Right cardiac atrium (tissue), 5 donors: ENCODE measurements at places on chromosomes 12 and 14. TPM values are rescaled to one million over a fixed set of nuclear protein-coding genes. Genes with fewer than 3 reads are reported as not detected.

The AQP5 gene
- polyA plus RNA-seq: 6.7 TPM

The GALNT6 gene
- polyA plus RNA-seq: 0.25 TPM

The WDHD1 gene
- polyA plus RNA-seq: 0.68 TPM

The CMA1 gene
- not detected for polyA plus RNA-seq

GRCh38 chr14:76961631-76962302 lies 66.7 kb downstream of the IRF2BPL start:
- DNase-seq: peak; percentile 93

GRCh38 chr12:54526812-54527630 lies 22.4 kb upstream of the PDE1B start:
- no peak for DNase-seq

GRCh38 chr12:86091681-86092080 lies 164.5 kb downstream of the MGAT4C start:
- DNase-seq: no peak

DNA sequence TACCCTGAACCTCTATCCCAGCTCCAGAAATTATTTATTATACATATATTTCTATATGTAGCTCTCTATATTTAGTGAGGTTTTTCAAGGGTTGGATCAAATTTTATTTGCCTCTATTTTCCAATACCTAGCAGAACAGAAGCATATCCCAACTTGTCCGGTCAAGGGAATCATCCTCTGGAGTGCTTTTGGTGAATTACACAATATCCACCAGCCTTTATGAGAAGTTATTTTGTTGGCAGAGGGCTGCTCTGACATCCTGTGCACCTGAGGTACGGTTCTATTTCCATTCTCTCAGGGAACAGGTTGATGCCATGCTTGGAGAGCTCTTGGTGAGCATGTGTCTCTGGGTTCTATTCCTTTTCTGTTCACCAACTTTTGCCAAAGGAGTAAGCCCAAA lies 1056.4 kb downstream of the GALC start:
- DNase-seq: no peak

DNA sequence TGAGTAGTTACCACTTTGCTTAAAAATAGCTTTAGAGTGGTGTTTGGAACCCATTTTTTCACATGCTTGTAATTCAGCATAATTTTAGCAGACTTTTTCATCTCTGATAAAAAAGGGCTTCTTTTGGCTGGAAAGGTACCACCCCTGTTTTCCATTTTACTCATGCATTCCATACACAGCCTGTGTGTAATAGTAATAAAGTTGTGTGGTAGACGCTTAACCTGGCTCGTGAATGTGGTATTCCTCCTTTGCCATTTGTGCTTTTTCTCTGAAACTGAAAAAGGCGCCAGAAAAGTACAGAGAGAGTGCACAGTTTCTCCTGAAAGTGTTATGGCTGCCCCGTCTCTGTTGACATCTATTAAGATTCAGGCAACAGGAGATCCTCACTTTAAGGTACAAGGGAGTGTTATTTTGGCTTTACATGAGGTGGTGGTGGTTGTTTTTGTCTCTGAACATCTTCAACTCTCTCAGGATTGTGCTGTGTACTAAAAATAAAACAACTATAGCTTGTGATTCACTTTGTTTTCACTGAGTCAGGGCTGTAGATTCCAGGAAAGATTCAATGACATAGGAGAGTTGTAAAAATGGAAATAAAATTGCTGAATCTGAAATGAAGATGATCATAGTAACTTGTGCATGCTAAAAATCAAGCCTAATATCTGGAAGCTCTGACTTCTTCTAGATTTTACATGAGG lies 45.6 kb upstream of the MIS18BP1 start:
- no peak for DNase-seq

DNA sequence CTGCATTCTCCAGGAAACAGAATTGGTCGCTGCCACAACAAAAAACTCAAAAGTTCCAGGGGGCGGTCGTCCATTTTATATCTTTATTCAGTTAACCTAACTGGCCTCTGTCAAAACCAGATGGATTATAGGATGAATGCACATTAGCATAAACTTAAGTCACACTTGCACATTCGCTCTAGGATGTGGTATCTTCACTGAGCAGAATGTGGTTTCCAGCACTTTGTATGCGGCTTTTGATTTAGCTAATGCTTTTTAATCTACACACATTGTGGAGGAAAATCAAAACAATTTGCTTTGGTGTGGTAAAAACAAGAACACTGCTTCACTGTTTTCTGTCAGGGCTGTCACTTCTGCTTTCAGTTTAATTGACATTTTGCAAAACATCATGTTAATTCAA lies 4.5 kb downstream of the TAS2R50 start:
- DNase-seq: no peak

- DNase-seq: no peak
Measured at GRCh38 chr14:43204816-43205215, 1302.3 kb downstream of the FSCB start.

DNA sequence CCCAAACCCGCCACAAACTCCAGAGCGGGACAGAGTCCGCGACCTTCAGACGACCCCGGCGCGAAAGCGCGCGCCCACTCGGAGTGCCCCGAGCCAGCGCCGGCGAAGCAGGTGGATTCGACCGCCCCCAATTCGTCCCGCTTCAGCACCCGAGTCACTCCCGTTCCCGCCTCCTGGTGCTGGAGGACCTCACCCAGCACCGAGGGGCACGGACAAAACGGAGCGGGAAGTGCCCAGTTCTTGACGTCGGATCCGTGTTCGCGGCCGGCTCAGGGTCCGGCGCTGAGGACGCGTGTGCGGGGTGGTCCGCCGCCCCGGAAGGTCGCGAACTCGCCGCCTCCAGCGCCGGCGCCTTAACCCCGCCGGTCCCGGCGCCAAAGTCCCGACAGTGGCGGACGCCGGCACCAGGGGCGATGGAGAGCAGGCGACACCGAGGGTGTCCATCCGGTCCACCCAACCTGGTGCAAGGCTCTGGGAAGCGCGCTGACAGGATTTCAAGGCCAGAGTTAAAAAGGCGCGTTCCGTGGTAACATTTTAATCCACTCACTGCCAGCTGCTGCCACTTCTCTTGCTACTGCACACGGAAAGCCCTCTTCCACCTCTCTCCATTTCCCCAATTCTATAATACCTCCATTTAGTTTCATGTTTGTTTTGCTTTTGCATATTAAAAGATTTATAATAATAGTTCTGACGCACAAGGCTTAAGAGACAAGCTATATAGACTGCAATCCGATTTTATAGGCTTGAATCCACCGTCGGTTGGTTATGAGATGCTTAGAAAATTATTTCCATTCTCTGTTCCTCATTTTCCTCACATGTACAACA lies 240.0 kb upstream of the CPNE8 start:
- DNase-seq: peak; percentile 89

- DNase-seq: peak; percentile 59
Measured at GRCh38 chr12:47282206-47282605, 202.4 kb upstream of the AMIGO2 start.

DNA sequence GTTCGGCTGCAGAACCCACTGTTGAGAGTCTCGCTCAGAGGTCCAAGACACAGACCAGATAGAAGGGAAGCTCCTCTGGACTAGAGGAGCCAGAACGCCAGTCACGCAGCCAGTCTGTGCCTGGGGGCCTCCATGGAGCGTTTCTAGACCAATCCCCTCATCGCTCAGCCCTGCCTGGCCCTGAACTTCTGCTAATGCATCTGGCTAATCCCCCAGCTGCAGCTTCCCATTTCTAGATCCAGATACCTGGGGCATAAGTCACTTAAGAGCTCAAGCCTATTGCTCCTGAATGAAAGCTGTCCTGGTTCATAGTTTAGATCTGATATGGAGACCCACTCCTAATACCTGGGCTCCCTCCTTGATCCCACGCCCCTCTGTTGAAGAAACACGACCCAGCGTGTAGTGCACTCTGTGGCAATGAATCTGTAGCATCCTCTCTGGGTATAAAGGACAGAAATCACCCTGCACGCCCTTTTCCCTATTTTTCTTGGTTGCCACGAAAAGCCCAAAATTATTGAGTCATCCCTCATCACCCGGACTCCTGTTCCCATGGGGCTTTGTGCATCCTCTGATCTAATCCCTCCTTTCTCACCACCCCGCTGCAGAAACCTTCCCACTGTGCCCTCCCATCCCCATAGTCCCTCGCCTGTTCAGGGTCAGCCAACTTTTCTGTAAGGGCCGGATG lies 341.6 kb upstream of the FKBP4 start:
- DNase-seq: no peak

GRCh38 chr14:95455246-95455645 lies 61.2 kb downstream of the SYNE3 start:
- peak; percentile 37 for DNase-seq
